ENCODE measurements at places on chromosomes 7 and 10. TPM values are rescaled to one million over a fixed set of nuclear protein-coding genes. Genes with fewer than 3 reads are reported as not detected.

DNA sequence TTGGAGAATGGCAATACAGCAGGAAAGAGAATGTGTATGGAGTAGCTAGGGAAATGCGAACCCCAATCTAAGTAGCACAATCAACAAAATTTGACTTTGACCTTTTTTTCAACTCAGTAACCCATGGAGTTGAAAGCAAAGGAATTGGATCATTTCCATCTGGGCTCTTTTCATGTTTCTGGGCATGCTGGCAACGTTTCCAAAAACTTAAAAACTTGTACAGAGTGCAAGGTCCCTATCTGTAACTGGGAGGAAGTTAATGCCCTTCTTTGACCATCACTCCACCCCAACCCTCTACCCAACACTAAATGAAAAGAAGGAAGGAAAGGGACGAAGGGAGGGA, 1.3 kb upstream of the HIBADH start:
- DNase-seq: no peak

DNA sequence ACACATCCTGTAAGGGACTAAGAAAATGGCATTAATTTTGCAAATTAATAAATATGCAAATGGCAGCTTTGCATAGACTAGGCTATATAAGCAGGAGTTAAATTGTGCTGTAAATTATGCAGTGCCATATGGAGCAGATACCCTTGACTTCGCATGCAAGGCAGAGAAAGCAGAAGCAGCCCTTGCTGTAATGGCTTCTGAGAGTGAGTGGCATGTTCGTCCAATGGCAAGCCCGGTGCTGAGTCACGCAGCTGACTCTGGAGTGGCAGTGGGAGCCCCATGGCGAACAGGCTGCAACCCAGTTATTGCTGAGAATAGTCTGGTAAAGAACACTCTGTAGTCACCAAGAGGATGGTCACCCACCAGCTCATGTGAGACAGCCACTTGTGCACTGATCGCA, 1186.5 kb downstream of the TYW1 start:
- DNase-seq: no peak

DNA sequence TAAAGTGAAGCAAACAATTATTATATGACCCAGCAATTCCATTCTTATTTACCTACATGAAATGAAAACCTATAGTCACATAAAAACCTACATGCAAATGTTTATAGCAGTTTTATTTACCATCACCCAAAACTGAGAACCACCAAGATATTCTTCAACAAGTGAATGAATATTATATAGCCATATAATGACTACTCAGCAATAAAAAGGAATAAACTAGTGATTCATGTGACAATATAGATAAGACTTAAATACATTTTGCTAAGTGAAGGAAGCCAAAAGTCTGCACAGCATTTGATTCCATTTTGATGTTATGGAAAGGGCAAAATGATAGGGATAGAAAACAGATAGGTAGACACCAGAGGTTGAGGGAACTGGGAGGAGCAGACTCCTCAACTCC, 31.7 kb downstream of the PODXL start:
- DNase-seq: no peak

The CHAT gene
- total RNA-seq: not detected

DNA sequence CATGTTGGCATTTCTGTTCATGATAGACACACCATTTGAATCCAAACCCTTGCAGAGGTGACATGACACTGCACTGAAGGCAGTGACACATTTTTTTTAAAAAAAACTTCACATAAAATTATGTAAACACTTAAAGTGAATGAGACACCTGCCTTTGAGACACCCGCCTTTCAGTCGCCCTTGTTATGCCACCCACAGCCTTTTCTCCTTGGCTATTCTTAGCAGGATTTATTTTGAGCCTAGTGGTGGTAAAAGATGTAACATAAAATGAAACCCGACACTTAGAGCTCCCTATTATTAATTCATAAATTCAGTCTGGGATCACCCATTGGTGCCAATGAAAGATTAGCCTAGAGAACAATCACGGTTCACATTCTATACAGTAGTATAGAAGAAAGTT, 161.3 kb downstream of the DYNC1I1 start:
- no peak for DNase-seq

GRCh38 chr7:116354546-116355423, 144.4 kb downstream of the TES start:
- peak; percentile 91 for DNase-seq

GRCh38 chr7:156832195-156832877, 60.6 kb downstream of the LMBR1 start:
- no peak for DNase-seq

- no peak for DNase-seq
Observed at GRCh38 chr10:63348245-63348850, 117.4 kb downstream of the JMJD1C start.

The DNAJC30 gene
- 3.5 TPM for total RNA-seq

GRCh38 chr10:127013691-127014473, 108.7 kb downstream of the DOCK1 start:
- no peak for DNase-seq

The MYL10 gene
- total RNA-seq: not detected

- DNase-seq: no peak
Observed at GRCh38 chr10:93223336-93223735, 149.6 kb downstream of the CYP26A1 start.

GRCh38 chr7:66183700-66184099, 21.4 kb upstream of the TPST1 start:
- DNase-seq: no peak

DNA sequence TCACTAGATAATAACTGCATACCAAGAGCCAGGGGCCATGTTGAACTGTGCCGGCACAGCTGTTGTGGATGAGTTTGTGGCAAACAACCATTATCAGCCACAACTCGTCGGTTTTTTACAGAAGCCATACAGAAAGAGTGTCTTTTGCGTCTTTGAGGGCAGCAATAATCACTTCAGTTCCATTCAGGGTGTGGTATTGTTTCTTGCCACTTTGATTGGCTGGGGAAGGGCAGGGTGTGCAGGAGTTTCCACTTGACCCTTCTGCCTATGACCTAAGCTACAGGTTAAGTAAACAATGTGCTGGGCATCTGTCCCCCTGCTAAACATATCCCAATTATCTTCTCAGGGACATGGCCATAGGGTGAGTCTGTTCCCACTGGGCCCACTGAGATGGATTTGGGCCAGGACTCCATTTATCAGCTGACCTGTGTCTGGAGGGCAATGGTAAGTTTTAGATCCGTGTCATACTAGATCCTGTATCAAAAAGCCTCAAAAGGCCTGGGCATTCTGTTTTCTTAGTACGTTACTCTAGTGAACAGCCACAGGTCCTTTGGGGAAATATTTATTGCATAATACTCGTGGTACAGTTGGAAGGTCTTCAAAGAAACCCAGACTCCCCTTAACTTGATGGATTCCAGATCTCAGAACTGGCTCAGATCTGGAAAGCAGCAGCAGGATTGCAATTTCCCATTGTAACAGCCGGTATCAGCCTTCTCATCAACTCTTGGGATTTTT, 15.9 kb downstream of the ZNF3 start:
- DNase-seq: no peak

The TFPI2 gene
- total RNA-seq: 998 TPM

DNA sequence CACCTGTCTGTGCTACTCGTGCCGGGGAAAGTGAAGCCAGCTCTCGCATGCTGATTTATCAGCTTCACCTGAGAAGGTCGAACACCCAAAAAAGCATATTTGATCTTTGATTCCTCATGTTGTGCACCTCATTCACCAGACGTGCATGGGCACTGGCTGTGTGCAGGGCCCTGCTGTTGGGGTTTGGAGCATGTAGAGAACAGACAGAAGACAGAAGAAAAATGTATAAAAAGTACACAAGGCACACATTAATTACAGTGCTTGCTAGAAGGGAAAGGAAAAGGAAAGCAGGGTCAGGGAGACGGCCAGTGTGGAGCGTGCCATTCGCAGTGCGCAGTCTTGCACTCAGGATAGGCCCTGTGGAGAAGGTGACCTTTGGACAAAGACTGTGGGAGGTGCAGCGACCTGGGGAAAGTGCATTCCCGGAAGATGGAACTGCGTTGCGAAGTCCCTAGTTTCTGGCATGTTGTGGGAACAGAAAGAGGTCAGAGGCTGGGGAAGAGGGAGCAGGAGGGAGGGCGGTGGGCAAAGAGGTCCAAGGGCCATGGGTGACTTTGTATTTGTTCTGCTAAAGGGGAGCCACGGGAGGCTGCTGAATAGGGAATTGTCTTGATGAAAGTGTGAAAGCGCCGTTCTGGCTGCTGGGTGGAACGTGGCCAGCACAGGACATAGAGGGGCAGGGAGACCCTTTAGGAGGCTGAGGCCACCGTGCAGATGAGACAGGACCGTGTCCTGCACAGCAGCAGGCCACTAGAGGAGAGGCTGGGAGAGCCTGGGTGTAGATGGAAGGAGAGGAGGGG, 232.8 kb downstream of the GLRX3 start:
- no peak for DNase-seq

DNA sequence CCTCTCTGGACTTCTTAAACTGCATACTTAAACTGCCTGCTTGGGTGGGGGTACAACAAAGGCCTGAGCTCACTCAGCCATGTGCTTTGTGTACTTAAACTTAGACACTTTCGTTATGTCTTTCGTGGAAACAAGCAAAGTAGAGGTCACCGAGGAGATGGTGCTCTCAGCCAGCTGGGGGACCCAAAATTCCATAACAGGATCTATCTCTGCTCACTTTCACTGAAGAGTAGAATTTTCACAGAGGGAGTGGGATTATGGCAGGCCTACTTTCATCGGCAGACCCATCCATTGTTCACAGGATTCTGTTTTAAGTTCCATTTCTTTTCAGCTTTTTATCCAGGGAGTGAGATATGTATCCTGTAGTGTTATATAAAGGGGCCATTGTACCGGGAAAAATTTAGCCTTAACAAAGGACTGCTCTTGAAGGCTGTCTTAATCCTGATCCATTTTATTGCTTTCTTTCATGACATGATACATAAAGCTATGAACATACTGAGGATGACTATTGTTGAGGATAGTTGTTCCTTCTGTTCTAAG, 370.0 kb upstream of the GHITM start:
- DNase-seq: no peak

The BTBD16 gene
- 0.45 TPM for total RNA-seq

DNA sequence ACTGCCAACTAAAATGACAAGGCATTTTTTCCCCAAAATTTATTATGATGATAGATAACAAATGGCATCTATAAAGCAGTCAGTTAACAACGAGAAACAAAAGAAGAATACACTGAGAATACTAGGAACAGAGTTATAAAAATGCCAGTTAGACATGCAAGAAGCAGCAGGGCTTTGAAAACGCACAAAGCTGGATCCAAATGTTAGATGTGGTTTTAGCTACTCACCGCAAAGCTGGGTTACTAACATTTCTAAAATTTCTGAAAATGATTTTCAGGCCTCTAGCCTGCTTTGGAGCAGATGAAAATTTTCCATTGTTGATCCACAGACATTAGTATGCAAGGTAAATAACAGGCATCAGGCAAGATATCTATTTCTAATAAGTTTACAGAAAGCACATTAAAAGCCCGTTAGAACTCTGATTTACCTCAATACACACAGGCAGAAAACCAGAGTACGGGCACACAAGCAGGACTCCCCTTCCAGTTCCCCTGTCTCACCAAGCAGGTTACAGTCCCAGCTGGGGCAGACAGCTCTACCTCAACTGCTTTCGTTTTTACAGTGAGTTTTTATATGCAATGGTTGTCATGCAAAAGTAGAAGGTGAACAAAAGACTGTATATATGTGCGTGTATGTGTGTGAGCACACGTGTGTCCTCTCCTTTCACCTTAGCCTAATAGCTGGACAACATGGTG, 37.9 kb downstream of the GLI3 start:
- no peak for DNase-seq

GRCh38 chr7:46652317-46652716, 731.2 kb upstream of the IGFBP3 start:
- DNase-seq: no peak

DNA sequence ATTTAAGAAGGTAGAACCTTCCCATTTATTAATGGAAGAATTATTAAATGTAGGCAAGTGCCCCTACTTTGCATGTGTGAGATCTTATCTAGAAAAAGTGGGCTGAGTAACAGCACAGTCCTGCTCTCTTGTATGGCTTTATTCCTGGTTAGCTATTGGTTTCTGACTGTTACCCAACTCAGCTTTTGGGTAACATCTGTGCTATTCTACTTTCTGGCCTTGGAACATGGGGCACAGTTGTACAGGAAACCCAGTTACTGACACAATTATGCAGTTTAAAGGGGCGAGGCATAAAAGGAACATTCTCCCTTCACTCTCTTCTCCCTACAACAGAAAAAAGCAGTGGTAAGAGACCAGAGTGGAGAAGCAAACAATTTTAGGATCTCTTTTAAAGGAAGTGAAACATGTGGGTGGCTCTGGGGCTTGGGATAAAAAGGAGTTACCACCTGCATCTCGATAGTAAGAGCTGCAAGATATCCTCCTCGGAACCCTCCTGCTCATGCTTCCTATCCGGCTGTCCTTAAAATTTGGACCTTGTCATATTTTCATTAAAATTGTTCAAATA, 16.0 kb downstream of the NUDT5 start:
- no peak for DNase-seq

GRCh38 chr7:154304740-154305700, 252.8 kb downstream of the DPP6 start:
- DNase-seq: no peak

- no peak for DNase-seq
Observed at GRCh38 chr10:19505320-19506312, 310.6 kb upstream of the PLXDC2 start.

DNA sequence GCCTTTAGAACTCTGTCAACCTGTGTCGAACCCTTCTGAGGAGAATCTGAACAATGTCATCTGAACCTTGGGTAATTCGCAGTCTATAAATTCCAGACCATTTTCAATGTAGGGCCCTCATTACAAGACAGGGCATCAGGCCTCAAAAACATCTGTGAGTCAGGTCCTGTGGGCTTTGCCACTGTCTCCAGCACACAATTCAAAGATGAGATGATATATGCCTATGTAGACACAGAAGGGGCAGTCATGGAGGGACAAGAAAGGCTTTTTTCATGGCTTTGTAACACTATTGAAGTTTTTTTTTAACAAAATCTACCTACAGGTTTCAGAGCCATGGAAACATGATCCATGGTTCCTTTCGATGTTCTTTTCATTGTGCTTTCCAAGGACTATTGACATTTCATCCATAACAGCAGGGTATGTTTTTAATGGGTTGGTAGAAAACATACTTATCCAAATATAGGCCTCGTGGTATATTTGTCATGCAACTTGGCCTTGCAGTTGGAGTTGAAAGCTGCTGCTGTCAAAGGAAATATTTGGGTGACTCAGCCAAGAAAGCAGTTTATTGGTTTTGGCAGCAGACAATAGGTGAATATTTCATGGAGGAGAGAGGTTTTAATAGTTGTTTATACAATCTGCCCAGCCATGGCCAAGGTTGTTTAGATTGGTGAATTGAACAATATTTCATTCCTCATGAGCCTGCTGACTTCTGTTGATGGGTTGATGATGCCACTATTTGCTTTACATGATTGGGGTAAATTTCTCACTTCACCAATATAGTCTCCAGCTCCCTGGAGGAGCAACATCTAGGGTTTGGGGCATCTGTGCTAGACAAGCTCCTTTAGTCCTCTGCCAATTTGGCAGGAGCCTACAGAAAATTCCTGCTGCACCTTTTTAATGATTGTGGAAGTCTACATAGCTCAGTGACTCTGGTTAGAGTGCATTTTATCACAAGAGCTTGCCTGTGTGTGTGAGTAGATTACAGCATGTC, 158.4 kb upstream of the TMEM72 start:
- DNase-seq: no peak
